EH (cell line): ENCODE measurements at places on chromosomes 12 and 14.

GRCh38 chr14:74570696-74571095 lies 41.3 kb downstream of the LTBP2 start:
- DNase-seq = no peak

DNA sequence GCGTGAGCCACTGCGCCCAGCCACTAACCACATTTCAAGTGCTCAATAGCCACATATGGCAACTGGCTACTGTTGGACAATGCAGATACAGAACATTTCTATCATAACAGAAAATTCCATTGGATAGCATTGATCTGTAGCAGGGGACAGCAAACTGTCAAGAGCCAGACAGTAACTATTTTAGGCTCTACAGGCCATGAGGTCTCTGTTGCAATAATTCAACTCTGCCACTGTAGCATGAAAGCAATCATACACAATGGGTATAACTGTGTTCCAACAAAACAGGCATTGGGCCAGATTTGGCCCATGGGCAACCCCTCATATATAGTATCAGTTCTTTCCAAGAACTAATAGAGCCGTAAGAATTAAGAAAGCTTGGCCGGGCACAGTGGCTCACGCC lies 8.0 kb downstream of the CSRNP2 start:
- DNase-seq = no peak

- DNase-seq = no peak
Measured at GRCh38 chr12:114649585-114649984, 34.4 kb downstream of the TBX3 start.

DNA sequence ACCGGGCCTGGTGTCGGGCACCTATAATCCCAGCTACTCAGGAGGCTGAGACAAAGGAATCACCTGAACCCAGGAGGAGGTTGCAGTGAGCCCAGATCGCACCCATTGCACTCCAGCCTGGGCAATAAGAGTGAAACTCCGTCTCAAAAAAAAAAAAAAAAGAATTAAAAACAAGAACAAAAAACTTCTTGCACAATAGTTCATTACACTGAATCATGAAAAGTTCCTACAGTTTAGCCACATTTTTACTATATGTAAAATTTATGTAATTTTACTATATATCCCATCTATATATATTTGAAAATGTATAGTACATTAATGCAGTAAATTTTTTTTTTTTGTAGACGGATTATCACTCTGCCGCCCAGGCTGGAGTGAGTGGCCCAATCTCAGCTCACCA lies 4.6 kb downstream of the ATP5F1B start:
- no peak for DNase-seq

DNA sequence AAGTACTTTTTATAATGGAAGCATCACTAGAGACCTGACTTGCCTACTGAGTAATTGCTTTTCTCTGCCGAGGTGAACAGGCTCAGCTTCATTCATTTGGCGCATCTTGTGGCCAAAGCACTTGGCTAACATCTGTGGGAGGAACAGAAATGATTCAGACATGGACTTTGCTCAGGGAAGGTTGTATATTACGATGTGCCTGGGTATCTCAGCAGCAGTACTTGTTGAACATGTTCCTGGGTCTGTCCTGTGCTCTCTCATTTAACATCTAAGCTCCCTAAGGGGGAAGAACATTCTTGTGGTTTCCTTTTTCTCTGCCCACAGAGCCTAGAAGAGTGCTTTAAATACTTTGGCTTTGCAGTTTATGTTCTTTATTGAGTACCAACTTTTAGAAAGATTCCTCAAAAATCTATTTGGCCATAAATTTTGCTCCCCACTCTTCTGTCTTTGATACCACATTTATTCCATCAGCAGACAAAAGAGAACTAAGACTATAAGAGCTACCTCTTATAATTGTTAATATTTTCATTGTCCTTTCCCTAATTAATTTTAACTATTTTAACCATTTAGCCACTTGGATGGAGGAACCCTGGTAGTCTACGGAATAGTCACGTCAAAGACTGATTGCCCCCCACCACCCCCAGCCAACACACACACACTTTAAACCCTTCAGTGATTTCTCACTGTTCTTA lies 101.2 kb upstream of the EGLN3 start:
- DNase-seq = peak; percentile 47

GRCh38 chr12:6790496-6791150 lies 1.3 kb downstream of the CD4 start:
- DNase-seq = no peak

DNA sequence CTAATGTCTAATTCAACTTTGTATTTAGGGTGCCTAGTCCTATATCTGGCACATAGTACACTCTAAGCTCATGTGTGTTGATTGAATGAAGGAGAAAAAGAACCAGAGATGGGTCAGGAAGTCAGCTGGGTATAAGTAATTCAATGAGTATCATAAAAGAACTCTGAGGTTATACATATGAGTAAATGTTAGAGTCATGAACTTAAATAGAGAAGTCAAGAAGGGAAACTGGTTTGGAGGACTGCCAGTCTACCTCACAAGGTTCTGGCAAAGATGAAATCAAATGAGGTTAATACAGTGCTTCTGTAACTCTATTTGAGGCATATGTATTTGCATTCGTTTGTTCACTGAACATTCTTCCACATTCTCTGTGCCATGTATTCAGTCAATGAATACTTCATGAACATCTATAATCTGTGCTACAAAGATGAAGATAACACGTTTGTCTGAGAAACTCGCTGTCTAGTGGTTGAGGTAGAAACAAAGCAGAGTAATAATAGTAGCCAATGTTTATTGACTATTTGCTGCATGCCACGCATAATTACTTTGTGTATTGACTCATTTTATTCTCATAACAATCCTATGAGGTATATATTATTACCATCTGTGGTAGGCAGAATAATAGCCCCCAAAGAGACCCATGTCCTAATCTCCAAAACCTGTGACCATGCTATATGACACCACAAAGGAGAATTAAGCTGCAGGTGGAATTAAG lies 88.9 kb downstream of the PTGER2 start:
- DNase-seq = peak; percentile 19

- DNase-seq = no peak
Measured at GRCh38 chr12:84766375-84766774, 146.2 kb downstream of the SLC6A15 start.

- peak; percentile 73 for DNase-seq
Measured at GRCh38 chr12:88993651-88994050, 358.6 kb downstream of the DUSP6 start.

DNA sequence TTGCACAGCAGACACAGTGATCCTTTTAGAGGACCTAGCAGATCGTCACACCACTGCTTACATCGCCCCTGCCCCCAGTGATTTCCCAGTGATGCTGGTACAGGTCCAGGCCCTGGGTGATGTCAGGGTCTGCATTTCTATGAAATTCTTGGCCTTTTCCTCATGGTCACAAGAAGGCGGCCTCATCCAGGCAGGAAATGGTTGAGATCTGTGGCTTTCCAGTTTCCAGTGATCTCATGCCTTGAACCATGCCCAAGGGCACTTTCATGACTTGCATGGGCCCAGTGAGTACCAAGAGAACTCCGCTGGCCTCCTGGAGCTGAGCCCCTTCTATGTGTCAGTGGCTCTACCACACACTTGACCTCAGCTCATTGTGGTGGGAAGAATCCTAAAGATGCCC lies 41.9 kb upstream of the BDKRB2 start:
- peak; percentile 94 for DNase-seq

GRCh38 chr12:123062681-123063486 lies 82.4 kb downstream of the ARL6IP4 start:
- DNase-seq = peak; percentile 84

GRCh38 chr12:52506858-52507715 lies 13.1 kb downstream of the KRT5 start:
- peak; percentile 74 for DNase-seq

DNA sequence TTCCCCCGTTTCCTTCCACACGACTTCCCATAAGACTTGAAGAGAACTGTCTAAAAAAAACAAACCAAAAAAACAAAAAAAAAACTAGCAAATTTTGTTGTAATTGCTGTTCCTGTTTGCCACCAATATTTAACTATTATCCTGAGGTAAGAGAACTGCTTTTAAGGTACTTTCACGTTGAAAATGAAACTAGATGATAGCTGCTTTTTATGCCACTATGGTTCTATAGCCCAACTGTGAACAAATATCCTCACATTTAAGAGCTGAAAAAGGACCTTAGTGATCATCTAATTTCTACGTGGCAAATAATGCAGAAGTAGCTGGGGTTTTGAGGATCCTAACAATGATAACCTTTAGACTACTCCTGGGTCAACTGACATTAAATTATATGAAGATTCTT lies 98.6 kb downstream of the TAOK3 start:
- no peak for DNase-seq

- no peak for DNase-seq
Measured at GRCh38 chr12:84996759-84997158, 39.3 kb downstream of the TSPAN19 start.

- DNase-seq = no peak
Measured at GRCh38 chr12:54350743-54351142, 13.5 kb downstream of the GPR84 start.

DNA sequence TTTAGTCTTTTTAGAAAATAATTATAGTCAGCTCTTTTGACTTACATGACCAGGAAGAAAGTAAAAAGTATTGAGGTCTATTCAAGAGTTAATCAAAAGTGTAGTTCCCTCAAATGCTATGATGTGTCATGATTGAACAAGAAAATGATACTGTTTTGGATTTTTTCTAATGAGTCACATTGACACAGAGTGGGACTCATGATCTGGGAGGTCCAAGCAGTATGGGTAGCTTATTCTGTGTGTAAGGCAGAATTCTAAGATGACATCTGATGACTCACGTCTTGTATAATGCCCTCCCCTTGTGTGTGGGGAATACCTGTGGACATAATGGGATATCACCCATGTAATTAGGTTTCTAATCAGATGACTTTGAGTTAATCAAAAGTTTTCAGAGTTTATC lies 178.1 kb upstream of the DDHD1 start:
- DNase-seq = peak; percentile 64

- DNase-seq = peak; percentile 64
Measured at GRCh38 chr12:51771008-51771407, 77.5 kb downstream of the FIGNL2 start.

DNA sequence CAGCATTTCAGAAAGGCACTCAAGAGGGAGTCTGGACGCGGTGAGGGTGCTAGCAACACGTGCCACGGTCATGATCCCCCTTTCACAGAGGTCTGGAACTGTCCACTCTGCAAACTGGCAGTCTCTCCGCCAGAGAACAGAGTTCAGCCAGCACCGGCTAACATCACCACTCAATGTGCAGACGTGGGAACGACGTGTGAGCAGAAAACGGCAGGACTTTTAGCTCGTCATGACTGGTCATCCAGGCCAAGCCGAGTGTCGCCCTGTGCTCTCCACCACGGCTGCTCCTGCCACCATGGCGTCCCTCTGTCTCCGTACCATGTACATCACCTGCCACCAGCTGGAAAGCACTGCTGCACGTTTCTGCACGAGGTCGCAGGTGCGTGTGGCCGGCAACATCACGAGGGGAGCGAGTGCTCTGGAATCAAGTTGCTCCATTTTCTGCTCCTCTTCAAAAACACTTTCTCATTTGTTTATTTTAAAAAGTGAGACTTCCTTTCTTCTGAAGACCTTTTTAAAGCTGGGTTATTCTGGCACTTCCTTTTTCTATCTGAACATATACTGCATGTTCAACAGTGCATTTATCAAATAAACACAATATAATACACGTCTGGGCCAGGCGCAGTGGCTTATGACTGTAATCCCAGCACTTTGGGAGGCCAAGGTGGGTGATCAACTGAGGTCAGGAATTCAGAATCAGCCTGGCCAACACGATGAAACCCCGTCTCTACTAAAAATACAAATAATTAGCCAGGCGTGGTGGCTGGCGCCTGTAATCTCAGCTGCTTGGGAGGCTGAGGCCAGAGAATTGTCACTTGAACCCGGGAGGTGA lies 28.0 kb downstream of the SLC15A4 start:
- no peak for DNase-seq

GRCh38 chr12:108837239-108837638 lies 20.1 kb downstream of the SSH1 start:
- no peak for DNase-seq
